Fibroblast of lung (primary cell): ENCODE measurements at places on chromosomes 2 and 18. TPM values are rescaled to one million over a fixed set of nuclear protein-coding genes. Genes with fewer than 3 reads are reported as not detected.

The PIEZO2 gene
- total RNA-seq = 6.6 and 32.9 TPM in 2 replicates

- no peaks in the 10 kb centered on the region for H3K36me3 ChIP-seq
- DNase-seq = no peak
- H3K4me1 ChIP-seq = peaks cover 10% of the 10 kb centered on the region
- peak overlapping the region; percentile 12 for H3K27ac ChIP-seq
Observed at GRCh38 chr2:173982182-173982714, 17.1 kb upstream of the SP3 start.

DNA sequence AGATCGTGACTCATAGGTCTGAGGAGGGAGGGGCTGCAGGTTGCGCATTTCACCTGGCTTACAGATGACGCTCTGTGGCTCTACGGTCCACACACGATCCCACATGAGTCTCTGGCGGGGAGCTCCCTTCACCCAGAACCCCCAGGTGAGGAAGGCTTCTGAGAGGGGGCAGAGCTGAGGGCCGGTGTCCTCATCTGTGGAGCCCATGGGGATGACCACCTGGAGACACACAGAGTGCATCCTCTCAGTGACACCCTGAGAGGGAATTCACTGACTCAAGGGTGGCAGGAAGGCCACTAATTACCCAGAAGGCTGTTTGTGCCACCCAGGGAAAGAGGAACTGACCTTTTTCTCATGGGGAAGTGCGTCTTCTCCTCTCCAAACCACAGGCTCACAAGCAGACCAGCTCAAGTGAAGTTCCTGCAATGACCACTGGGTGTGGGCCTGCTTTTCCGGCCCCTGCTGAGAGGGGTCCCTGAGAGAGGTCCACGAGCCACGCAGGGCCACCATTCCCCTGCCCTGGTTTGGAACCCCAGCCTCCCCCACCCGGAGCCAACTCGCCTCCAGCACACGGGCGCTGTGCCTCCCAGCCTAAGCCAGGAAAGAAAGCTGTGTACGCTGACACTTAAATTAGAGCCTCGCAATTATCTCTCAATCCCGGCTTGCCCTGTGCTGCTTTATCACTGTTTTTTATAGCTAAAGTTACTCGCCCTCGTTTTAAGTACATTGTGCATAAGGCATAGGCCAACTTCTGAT lies 114.1 kb downstream of the BCL11A start:
- DNase-seq = no peak
- H3K27me3 ChIP-seq = no peaks in the 10 kb centered on the region
- H3K36me3 ChIP-seq = no peaks in the 10 kb centered on the region
- no peaks in the 10 kb centered on the region for H3K4me1 ChIP-seq
- H3K4me3 ChIP-seq = no peak overlapping the region
- no peak overlapping the region for H3K27ac ChIP-seq

GRCh38 chr18:50806208-50806616 lies 13.6 kb downstream of the MRO start:
- H3K27ac ChIP-seq = no peak overlapping the region
- DNase-seq = no peak
- H3K4me1 ChIP-seq = no peaks in the 10 kb centered on the region
- H3K27me3 ChIP-seq = no peaks in the 10 kb centered on the region
- no peak overlapping the region for H3K4me3 ChIP-seq
- H3K36me3 ChIP-seq = no peaks in the 10 kb centered on the region
